ENCODE measurements at places on chromosomes 7 and 10.

- no peak for DNase-seq
Observed at GRCh38 chr10:133313192-133313591, 4.5 kb downstream of the ZNF511 start.

GRCh38 chr10:48981310-48981907 is 41.8 kb upstream of the LRRC18 start:
- peak; percentile 50 for DNase-seq

GRCh38 chr10:124675261-124675660 is 68.9 kb downstream of the FAM53B start:
- no peak for DNase-seq

GRCh38 chr7:158270106-158270775 is 317.4 kb downstream of the PTPRN2 start:
- DNase-seq, result no peak

DNA sequence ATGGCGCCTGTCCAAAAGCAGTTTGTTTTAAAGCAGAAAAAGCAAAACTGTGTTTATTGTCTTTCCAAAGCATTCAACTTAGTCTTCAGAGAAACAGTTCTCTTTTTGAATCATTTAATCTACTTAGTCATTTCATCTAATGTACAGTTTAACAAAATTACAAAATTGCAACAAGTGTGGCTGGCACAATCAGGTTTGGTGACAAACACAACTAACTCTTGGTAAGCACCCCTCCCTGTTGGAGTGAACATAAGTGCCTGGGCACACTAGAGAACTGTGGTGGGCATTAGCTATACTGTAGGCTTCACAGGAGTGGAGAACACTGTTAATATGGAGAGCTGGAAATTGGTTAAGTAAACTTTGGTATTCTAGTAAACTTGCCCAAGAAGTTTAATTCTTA is 6.9 kb downstream of the CREM start:
- no peak for DNase-seq

DNA sequence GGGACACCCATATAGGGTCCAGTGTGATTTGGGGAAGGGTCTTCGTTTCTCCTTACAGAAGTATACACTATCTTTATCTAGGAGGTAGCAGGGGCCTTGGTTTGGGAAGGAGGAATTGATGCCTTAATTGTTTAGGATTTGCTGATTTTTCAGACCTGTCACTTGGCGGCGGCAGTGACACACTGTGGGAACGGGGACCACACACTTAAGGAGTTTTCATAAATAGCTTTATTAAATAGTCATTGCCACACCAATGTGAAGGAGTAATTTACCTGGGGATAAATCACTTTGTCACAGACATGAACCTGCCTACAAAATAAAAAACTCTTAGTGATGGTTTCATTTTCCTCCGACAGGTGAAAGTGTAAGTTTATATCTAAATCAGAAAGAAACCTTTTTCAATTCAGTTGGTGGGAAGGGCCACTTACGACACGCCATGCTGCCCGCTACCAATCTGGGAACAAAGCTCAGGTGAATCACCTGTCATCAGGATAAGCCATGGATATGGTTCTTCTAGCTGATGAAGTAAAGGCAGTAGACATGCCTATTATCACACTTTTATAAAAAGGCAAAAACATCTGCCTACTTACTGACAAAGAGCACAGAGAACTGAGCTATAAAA is 12.3 kb upstream of the ENO4 start:
- DNase-seq, result no peak

- no peak for DNase-seq
Observed at GRCh38 chr7:151327659-151328058, 14.0 kb upstream of the NUB1 start.

DNA sequence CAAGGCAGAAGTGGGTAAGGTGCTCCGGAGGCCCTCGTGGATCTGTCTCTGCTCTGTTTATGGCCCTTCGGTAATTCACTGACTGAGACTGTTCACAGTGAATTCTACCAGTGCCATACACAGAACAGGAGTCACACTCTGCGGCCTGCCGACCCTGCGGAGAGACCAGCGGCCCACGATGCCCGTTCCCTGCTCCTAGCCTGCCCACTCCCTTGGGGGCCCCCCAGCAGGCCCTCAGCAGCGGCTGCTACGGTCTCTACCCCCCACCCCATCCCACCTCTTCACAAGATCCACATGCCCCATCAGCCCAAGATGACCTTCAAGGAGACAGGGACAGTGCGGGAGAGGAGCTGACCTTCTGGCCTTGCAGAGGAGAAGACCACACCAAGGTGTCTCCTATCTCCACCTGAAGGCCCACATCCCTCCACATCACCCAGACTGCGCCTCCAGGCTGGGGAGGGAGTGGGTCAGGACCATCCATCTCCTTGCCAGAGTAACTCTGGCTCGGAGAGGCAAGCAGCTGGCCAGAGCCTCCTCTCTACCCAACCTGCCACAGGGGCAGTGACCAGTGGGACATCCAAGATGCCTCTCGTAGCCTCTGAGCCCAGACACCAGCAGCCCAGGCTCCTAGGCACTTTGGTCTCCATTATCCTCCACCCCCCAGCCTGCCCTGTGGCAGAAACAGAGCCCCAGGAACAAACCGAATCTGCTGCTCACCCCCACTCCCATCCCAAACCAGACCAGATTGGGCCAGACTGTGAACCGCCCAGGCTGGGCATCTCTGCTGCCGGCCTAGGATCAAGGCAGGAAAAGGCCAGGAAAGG is 163.6 kb downstream of the NRF1 start:
- no peak for DNase-seq
